ENCODE measurements at places on chromosomes 11 and 22.

GRCh38 chr11:116885951-116886655 is 48.7 kb upstream of the APOA1 start:
- no peak for DNase-seq

DNA sequence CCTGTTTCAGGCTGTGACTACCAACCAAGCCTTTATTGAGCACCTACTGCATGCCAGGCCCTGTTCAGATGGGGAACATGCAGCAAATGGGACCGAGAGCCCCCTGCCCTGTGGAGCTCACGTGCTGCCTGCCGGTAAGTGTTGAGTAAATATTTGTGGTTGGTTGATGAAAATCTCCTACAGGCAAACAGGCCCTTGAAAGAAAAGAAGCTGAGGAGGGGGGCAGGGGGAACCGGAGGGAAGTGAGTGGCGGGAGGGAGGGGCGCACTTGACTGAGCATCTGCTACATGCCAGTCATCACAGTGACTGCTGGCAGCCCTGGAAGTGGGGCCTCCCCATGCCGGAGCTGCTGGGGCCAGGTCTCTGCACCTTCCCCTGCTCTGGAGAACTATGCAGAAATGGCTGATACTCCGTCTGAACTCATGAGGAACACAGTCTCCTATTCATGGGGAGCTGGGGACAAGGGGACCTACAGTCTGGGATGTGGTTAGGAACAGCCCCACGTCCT is 34.2 kb downstream of the MACROD1 start:
- no peak for DNase-seq

DNA sequence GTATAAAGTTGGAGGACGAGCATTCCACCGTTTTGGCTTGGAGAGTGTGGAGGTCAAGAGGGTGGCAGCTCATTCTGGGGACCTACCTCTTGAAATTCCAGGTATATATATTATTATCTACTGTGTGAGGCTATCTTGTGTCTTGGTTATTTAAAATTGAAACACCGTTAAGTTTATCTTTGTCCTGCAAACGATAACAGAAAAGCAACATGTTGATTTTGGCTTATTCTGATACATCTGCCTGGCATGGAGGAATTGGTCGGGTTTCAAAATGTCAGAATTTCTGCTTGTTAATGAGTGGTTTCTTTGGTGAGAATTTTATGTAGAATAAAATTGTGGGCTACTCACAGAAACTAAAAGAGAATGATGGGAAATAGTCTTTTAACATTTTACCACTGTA is 54.4 kb downstream of the SVIP start:
- no peak for DNase-seq

- no peak for DNase-seq
Measured at GRCh38 chr22:20177217-20177911, 26.5 kb upstream of the CCDC188 start.

DNA sequence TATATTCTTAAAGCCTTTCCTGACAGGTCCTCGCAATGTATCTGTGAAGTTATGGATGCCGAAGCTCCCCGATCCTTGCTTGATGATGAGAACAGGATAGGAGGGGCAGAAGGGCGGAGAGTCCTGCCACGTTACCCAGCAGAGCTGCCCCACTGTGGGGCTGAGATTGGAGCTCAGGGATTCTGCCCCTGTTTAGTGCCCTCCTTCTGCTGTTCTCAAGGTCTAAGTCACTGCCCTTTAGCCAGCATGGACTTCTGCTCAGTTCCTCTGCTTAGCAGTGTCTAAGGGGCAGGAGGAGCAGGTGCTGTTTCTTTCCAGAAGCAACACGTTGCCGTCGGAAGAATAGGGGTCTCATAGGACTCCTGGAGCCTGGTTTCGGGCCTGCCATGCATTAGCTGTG is 164.2 kb upstream of the B3GAT1 start:
- no peak for DNase-seq

GRCh38 chr22:26437694-26438392 is 8.8 kb downstream of the ASPHD2 start:
- DNase-seq, result no peak

DNA sequence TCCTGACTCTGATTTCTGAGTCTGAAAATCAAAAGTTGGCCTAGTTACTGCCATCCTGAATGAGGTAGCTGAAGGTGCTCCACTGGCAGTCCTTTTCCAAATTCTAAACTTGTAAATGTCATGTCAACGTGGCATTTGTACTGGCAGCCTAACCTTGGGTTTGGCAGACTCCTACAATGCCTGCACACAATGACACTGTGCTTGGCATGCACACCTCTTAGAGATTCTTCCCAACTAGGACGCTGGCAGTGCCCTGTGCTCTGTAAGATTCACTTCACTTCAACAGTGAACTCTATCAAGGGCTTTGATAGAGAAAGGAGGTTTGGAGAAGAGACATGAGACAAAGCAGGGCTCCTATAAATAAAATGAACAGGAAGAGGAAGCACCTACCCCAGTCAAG is 21.9 kb upstream of the PPP2R1B start:
- DNase-seq, result no peak

DNA sequence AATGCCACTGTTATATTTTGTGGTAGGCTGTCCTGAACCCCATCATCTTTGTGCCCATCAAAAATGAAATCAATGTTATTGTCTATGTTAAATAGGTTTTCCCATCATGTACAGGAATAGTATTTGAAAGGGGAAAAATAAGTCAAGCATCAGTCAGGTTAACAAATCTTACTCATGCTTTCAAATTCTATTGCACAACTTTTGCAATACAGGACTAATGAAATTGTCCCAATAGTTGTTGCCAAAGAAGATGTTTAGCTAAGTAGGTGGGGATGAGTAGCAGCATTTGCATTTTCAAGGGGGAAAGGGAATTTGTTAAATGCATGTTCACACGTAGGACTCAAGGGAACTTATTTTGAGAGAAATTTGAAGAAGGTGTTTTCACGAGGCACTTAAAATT is 962.1 kb downstream of the JRKL start:
- no peak for DNase-seq

DNA sequence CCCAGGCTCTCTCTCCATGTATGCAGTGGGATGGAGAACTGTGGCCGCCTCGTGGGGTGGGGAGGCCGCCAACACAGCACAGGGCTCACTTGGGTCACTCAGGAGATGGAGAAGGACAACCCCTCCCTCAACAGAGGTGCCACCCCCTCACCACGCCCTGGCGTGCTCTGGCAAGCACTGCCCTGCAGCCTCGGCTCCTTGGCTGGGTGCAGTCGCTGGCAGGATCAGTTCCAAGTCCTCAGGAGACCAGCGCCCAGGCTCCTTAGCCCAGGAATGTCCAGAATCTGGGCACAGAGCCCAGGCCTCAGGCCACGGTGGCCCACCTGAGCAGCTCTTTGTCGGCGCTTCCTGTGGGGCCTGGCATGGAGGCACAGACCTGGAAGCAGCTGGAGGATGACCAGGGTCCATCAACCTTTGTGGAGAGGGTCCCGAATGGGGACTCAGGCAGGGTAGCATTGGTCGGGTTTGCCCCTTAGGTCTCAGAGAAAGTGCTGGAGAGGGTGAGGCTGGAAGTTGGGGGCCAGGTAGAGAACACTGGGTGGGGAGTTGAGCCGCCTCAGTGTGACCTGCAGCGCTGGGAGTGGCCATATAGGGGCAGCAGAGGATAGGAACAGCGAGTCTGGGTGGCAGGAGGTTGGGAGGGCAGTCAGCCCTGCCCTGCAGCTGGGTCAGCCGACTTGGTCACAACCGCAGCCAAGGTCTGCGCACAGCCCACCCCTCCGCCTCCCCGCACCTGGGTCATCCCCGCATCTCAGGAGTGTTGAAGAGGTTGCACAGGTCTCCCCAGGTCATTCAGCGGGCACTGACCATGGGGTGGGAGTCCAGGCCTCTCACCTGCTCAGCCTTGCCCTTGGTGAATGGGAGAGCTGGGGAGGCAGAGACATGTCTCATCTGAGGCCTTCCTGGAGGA is 8.2 kb downstream of the SUSD2 start:
- no peak for DNase-seq

- no peak for DNase-seq
Measured at GRCh38 chr22:26547426-26547825, 35.2 kb upstream of the TFIP11 start.

- peak; percentile 10 for DNase-seq
Measured at GRCh38 chr11:102940714-102941588, 14.6 kb downstream of the MMP13 start.

GRCh38 chr11:133708547-133709051 is 136.7 kb downstream of the SPATA19 start:
- DNase-seq, result no peak

DNA sequence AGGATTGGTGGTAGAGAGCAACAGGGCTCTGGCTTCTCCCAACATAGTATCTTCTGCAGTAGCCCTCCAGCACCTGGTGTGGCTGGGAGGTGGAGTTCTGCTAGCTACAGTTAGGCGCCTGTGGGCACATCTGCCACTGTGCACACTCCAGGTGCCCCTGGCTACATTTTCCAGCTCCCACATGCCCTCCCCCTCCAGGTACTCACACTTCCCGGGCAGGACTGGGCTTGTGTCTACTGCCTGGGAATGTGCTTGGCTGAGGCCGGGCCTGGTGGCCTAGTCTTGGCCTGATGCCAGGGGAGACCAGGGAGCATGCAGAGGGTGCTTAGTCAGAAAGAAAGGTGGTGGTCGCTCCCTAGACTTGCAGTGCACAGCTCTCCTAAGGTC is 15.8 kb downstream of the PHLDB1 start:
- no peak for DNase-seq

- DNase-seq, result no peak
Measured at GRCh38 chr11:111836721-111837120, 34.7 kb downstream of the ALG9 start.

DNA sequence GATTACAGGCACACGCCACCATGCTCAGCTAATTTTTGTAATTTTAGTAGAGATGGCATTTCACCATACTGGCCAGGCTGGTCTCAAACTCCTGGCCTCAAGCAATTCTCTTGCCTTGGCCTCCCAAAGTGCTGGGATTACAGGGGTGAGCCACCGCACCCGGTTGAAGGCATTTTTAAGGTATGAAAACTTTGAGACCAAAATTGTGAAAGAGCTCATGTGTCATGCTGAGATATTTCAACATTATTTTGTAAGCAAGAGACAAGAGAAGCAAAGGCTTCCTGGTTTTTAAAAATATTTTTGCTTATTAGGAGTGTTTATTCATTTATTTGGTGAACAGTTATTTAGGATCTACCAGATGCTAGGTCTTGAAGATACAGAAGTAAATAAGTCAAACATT is 6.8 kb downstream of the NHERF4 start:
- DNase-seq, result no peak

Measured in stimulated activated CD8-positive, alpha-beta memory T cell treated with anti-CD3 and anti-CD28 coated beads, Interleukin-12 subunit alpha, Interleukin-12 subunit beta, amount 100 ng/mL, for 1 hour (primary cell).